Activated gamma-delta T cell treated with Interleukin-2 at 50 U/mL for 16 hours (primary cell): ENCODE measurements at places on chromosomes 2 and 18.

DNA sequence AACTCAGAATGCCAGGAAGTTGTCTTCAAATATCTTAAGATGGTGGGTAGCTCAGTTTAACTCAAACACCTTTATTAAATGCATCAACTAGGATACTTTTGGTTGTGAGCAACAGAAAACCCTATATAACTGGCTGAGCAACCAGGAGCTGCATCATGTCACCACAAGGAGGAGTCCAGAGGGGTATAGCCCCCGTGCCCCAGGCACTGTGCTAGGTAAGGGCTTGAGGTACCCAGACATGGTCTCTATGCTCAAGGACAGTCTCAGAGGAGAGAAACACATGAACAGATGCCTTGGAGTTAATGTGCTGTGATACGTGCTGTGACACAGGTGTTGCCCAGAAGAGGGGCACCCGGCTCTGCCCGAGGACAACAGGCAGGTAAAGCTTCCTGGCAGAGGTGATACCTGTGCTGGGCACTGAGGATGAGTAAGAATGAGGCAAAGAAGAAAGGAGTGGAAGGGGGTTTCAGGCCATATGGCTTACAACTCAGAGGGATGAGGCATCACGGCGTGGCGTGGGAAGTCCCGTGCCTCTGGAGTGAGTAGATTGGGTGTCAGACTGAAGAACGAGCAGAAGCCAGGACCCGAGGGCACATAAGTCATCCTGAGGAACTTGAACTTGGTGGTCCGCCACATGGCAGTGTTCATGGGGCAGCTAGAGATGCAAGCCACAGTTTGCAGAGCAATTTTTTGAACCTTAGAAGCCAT is 32.0 kb upstream of the CAB39 start:
- DNase-seq = no peak

- no peak for DNase-seq
Measured at GRCh38 chr2:3307901-3308300, 69.7 kb downstream of the EIPR1 start.

GRCh38 chr18:78769502-78770105 is 210.0 kb upstream of the SALL3 start:
- no peak for DNase-seq

GRCh38 chr18:23861805-23862470 is 152.6 kb upstream of the TTC39C start:
- DNase-seq = no peak

- no peak for DNase-seq
Measured at GRCh38 chr2:96540136-96540535, 3.6 kb downstream of the ARID5A start.

DNA sequence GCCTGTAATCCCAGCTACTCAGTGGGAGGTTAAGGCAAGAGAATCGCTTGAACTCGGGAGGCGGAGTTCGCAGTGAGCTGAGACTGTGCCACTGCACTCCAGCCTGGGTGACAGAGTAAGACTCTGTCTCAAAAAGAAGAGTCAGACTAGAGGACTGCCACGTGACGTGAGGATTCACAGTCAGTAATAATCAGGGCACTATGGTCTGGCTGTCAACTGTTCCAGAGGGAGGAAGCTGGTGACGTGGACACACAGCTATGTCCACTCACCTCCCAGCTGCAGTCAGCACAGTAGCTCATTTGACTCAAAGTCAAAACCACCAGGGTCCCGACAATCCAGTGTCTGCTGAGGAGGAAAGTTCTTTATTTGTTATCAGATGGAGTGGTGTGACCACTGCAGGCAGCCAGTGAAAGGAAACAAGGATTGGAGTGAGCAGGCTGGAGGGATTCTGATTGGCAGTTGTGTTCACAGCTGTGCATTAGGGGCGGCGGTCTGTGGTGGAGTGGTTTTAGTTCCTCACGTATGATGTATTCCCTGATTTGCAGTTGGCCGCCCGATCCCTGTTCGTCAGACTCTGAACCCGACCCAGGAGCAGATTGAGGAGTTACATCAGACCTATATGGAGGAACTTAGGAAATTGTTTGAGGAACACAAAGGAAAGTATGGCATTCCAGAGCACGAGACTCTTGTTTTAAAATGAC is 37.9 kb downstream of the MOGAT1 start:
- no peak for DNase-seq

- DNase-seq = no peak
Measured at GRCh38 chr2:28578774-28579173, 82.9 kb downstream of the PLB1 start.

- no peak for DNase-seq
Measured at GRCh38 chr18:56890632-56891031, 239.5 kb downstream of the WDR7 start.

DNA sequence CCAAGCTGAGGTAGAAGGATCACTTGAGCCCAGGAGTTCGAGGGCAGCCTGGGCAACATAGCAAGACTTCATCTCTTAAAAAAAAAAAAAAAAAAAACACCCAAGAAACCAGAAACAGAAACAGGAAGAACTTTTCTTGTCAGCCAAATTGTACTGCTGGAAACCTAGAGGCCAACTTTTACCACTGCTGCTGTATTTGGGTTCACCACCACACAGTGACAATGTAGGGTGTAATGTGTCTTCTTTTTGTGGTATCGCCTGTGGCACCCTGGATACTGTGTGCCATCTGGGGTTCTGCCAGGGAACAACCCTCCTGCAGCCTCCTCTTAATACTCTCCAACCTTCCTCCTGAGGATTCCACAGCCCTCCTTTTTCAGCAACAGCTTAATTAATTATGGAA is 72.6 kb downstream of the STK39 start:
- peak; percentile 4 for DNase-seq

GRCh38 chr18:32802591-32803451 is 30.0 kb upstream of the KLHL14 start:
- no peak for DNase-seq

DNA sequence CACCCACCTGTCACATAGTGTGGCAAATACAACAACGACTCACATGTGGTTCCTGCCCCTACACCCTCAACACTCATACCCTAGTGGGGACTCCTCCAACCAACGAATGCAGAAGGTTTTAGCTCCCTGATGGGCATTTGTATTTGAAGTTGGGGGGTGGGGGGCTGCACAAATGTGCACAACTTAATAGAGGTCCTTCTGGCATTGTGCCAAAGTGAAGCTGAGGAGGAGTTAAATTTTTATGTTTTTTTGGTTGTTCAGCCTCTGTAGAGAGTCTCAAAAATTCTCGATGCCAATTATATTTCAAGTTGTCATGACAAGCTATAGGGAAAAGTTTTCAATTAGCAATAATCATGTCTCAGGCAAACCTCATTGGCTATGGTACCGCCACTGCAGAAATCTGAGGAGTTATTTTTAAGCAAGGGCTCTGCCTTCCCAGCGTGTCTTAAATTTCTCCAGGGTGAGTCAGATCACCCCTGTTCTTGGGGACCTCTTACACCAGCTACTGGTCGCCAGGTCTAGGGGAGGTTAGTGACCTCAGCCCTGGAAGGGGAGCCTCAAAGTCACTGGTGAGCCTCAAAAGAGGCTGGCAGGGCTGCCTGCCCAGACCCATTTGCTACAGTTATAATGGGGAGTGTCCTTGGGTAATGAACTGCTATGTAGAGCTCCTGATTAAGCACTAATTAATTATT is 102.7 kb upstream of the TAF1B start:
- no peak for DNase-seq

DNA sequence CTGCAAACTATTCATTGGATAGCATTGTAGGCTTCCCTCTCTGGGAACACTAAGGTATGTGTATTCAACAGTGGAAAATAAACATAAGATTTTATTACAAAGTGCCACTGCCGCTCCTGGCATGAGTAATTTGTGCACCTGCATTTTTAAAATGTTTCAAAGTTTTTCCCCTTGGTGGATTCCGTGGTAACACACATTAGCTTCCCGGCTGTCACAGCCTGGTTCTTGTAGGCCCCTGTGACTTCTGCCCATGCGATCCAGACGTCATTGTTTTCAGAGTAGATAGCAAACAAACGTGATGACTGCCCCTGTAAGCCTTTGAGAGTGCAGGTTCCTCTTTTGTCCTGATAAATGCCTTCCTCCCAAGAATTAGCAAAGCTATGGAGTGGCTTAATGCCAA is 421.0 kb downstream of the ZNF521 start:
- no peak for DNase-seq

- DNase-seq = no peak
Measured at GRCh38 chr2:136901732-136902131, 136.4 kb downstream of the THSD7B start.

GRCh38 chr18:49621301-49621700 is 59.4 kb downstream of the LIPG start:
- DNase-seq = no peak

DNA sequence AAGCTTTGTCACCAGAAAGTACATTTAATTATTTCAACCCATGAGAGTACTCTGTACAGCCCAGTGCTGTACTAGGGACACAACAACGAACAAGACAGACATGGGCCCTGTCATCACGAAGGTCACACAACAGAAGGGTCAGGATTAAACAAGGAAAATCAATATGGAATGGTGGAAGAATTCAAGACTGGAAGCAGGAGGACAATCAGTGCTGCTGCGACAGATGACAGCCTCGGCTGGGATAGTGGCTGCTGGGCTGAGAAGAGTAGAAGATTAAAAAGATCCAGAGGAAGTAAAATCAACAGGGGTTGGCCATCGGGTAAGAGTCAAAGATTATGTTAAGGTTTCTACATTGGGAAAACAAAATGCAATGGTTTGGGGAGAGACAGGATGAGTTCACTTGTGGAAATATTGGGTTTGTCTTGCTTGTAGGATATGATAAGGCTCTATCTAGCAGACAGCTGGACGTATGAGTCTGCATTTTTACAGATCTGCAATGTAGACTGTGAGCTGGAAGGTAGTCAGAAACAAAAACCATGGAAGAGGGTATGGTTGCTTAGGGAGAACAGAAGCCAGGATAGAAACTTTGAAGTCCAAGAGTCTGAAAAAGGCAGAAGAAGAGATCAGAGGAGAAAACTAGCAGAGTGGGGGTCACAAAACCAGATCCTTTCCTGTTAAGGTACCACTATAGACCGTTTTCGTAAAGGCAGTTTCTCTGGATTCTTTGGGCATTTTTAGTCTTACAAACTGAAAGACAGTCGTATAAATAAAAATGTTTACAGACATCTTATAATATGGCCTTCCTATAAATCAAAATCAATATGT is 84.1 kb downstream of the PRELID3A start:
- DNase-seq = no peak

- no peak for DNase-seq
Measured at GRCh38 chr18:22110461-22110924, 58.9 kb upstream of the GATA6 start.

GRCh38 chr2:18180031-18180610 is 301.7 kb downstream of the KCNS3 start:
- no peak for DNase-seq

DNA sequence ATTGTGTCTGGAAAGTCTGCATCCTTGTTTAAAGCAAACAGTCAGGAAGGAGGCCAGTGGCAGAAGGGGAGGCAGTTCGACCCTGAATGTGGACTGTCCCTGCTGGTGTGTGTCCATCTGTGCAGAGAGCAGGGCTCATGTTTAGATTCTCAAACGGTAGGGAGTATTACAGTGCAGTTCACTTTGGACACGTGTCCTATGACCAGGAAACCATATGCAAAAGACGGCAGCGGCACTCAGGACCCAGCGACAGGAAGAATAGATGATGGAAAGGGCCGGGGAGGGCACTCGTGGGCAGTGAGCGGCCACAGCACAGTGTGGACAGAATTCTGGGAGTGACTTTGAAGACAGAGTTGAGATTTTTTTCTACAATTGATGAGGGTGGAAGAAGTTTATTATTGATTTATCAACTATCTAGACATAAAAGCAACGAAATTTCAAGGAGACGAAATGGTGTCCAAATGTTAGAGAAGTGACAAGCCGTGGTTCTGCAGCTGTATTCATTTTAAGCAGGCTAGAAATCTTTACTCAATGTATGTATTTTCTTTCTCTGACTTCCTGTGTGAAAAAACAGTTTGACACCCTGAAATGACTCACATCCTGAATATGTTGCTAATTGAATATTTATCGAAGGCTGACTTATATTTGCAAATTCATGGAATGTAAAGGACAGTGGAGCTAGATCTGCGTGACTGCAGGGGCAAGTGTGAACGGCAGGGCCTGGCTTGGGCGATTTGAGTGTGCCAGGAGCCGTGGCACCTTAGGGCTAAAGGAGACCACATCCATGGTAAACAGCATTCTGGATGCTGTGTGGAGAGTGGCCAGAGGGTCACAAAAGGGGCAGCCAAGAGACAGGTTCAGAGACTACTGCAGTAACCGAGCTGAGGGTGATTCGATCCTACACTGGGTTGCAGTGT is 214.2 kb downstream of the PTGR3 start:
- no peak for DNase-seq

GRCh38 chr2:192068966-192069365 is 125.8 kb downstream of the TMEFF2 start:
- no peak for DNase-seq

DNA sequence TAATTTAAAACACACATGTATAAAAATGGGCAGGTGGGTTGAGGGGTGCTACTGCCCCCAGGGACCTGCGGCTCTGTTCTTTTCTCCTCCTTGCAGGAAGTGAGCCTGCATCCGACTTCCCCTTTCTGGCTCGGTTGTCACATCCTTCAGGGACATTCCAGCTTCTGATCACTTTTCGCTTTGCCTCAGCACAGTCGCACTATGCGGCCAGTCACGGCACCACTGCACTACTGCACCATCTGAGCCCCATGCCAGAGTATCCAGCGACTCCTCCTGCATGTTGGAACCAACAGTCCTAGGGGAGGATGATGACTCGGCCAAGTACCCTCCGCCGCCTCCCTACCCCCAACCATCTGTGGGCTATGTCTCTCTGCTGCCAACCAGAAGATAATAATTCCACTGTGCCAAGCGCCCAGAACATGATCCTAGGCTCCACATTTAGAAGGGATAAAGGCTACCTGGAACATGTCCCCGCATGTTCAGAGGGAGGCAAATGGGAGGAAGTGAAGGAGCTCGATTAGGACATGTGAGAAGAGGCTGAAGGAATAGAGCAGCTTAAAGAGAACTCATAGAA is 17.6 kb downstream of the CDC42EP3 start:
- DNase-seq = no peak

DNA sequence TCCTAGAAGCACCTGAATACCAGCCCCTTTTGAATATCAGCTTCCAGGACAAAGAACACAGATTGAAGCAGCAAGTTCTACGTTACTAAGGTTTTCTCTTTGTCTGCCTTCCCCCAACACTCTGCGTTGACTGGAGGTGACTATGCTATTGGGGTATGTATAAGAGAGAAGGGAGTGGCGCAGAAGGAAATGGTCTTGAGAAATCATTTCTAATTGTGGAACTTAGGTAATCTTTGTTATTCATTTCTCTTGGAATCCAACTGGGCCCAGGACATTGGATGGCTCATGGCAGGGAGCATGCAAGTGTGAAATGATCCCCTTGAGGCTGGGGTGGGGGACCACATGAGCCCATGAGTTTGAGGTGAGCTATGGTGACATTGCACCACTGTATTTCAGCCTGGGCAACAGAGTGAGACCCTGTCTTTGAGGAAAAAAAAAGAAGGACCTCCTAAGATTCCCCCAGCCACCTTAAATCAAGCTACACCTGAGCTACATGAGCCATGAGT is 29.7 kb downstream of the XDH start:
- no peak for DNase-seq
